Posterior cingulate gyrus (tissue), 11 donors: ENCODE measurements at places on chromosomes 2 and 18.

DNA sequence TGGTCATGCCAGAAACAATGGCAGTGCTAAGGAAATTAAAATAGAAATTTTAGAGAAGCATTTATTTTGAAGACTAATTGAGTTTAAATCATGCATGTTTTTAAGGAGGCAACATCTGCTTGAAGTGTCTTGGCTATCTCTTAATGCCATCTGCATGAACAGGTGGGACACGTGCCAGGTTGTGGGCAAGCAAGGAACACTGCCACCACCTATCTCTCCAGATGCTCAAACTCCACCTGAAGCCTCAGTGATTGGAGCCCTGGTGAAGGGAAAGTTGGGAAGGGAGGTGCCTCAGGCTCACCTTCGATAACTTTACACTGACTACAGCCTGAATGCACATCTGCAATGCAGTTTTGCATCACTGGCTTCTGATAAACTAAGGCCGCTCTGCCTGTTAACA is 91.5 kb downstream of the TPGS2 start:
- DNase-seq, result no peak

DNA sequence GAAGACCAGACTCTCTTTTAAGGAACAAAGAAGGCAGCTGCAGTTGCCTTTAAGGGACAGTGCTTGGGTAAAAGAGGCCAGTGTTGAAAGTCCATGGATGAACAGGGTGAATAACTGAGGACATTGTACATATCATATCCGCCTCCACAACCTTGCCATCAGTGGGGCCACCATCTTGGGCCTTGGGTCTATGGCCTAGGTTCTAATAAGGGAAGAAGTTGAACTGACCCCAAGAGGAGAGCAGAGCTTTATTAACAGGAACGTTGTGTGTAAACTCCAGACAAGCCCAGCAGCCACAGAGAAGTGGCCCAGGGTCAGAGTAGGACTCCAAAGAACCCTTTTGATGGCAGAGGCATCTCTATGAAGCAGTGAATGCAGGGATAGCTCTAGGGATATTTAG is 332.8 kb downstream of the CYP26B1 start:
- no peak for DNase-seq

GRCh38 chr2:232859385-232859916 is 10.6 kb upstream of the SNORC start:
- DNase-seq, result no peak

DNA sequence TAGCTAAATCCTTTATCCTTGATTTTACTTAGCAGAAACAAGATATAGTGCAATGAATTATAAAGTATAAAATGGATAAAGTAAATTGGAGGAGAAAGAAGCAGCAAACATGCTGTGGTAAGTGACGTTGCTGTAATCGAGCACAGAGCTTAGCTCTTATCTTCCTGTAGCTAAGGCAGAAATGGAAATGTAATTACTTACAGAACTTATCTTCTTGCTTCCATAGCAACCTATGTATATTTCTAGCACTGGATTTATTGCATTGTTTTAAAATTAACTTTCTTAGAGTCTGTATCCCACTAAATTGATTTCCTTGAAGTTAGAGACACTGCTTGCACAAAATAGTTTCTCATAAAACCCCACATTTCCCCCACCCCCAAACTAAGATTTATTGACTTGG is 130.6 kb upstream of the MC4R start:
- no peak for DNase-seq

GRCh38 chr2:2800697-2801096 is 469.6 kb upstream of the MYT1L start:
- DNase-seq, result no peak

DNA sequence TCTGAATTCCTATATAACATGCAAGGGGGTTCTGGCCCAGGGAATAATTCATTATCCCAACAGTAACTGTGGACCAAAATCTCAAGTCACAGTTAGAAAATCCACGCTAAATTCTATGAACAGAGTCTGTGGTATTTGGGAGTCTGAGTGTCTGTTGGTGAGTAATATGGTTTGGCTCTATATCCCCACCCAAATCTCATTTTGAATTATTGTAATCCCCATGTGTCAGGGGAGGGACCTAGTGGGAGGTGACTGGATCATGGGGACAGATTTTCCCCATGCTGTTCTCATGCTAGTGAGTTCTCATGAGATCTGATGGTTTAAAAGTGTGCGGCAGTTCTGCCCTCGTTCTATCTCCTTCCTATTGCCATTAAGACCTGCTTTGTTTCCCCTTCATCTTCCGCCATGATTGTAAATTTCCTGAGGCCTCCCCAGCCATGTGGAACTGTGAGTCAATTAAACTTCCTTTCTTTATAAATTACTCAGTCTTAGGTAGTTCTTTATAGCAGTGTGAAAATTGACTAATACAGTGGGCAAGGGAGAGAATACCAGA is 68.3 kb downstream of the NBAS start:
- no peak for DNase-seq

DNA sequence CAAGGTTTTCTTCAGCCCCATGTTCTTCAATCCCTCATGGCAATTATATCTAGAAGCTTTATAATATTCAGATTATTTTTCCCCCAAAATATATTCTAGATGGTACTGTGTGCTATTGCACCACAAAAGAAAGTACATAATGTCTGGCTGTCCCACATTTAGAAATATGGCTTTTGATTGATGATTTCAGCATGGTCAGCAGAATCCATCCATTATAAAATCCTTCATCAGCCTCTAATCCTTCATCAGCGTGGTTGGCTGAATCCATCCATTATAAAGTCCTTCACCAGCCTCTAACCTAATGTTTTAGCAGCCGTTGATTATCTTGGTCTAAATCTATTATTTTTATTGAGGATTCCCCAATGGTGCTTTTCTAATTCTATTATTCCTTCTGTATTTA is 23.3 kb upstream of the HAAO start:
- DNase-seq, result no peak

GRCh38 chr2:197168705-197169104 is 141.9 kb downstream of the ANKRD44 start:
- DNase-seq, result peak; percentile 76

DNA sequence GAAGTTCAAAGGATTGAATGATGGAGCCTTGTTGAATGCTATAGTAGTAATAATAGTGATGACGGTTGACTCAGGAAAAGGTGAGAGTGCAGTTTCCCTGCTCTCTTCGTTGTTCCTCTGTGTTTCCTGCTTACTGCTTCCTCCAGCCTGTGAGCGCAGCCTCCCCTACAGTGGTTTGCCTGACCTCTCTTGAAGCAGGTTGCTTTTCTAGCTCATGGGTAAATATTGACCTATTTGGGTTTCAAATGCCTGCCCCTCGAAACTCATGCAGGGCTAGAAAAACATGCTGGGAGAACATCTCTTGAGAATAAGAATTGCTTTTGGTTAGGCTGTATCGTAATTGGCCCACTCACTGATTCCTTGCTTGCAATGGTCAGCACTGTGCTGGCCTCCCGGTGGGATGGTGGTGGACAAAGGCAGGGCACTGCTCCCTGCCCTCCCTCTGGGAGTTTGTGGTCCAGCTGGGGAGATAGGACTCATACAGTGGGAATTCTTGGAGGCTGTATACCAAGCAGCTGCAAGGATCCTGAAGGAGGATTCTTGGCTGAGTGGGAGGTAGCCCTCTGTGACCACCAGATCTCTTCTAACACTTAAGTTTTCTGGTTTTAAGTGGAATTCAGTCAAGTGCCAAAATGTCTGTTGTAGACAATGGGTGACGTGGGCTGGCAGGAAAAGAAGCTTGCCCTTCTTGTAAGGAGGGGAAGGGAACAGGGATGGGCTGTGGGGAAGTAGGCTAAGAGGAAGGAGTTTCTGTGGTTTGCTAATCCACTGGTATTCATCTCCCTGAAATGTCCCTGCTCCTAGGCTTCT is 5.4 kb upstream of the RNF181 start:
- no peak for DNase-seq

GRCh38 chr2:42906557-42907411 is 114.4 kb upstream of the HAAO start:
- peak; percentile 47 for DNase-seq

DNA sequence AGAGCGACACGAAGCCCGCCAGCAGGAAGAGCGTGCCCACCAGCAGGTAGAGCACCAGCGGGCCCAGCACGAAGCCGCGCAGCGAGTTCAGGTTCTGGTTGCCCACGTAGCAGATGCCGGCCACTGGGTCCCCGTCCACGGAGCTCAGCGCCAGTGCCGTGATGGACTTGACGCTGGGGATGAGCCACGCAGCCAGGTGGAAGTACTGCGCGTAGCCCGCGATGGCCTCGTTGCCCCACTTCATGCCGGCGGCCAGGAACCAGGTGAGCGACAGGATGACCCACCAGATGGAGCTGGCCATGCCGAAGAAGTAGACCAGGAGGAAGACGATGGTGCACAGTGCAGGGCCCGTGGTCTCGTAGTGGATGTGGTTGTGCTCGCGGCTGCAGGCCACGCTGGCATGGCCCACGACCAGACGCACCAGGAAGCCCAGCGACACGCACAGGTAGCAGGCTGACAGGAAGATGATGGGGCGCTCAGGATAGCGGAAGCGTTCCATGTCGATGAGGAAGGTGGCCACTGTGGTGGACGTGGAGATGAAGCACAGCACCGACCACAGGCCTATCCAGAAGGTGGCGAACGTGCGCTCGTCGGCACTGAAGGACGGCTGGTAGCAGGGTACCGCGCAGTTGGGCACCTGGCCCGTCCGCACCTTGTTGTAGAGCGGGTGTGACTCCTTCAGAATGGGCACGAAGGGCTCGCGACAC is 2.1 kb downstream of the FZD5 start:
- no peak for DNase-seq

- no peak for DNase-seq
These were observed 823 bp upstream of the GORASP2 start for GRCh38 chr2:170928036-170928823.

- DNase-seq, result no peak
These were observed 82.6 kb downstream of the C18orf54 start for GRCh38 chr18:54440292-54440691.

DNA sequence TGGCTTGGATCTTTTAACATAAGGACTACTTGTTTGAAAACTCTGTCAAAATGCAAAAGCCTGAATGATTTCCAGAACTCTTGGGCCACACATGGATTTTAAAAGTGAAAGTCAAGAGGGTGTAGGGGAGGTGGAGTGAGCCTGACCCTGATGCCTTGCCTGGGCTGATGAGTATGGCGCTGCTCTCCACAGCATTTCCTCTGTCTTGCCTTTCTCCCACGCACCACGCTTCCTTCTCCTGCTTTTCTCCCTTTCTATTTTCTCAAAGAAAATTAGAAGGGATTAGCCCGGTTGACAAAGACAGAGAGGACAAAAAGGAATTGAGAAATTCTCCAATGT is 207.0 kb upstream of the CCDC68 start:
- DNase-seq, result no peak

GRCh38 chr2:122753336-122753735 is 997.9 kb downstream of the TSN start:
- DNase-seq, result no peak

DNA sequence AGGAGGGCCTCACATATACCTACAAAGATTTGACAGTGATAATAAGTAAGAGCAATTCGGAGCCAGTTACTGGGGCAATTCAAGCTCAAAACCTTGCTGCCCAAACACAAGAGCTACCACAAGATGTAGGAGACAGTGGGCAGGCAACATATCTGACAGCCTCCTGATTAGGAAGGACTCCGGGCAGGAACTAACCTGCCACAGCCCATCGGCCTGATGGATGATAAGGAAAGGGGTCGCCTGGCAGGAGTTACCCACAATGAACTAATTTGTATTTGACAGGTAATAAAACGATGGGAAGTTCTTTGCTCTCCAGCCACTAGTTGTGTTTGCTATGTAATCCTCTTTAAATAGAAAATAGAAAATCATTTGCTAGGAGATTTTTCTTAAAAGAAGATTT is 100.2 kb downstream of the ARHGAP15 start:
- no peak for DNase-seq

GRCh38 chr2:13110825-13111224 is 394.1 kb downstream of the TRIB2 start:
- no peak for DNase-seq

DNA sequence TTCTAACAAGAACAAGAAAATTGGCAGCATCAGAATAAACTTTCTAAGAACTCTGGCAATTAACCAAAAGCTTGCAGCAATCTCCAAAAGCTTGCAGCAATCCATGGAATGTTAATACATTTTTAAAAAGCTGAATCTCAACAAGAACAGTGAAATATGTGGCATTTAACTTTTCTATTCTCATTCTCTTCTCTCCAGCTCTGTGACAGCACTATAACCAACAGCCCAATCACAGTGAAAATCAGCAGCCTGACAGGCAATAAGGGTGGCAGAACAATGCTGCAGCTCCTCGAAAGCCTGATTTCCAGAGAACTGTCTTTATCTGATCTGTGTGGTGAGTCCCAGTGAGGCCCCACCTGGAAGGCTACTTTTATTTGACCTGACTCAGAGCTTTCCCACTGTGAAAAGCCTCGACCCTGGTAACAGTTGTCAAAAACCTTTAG is 60.0 kb downstream of the TMEM131 start:
- no peak for DNase-seq

DNA sequence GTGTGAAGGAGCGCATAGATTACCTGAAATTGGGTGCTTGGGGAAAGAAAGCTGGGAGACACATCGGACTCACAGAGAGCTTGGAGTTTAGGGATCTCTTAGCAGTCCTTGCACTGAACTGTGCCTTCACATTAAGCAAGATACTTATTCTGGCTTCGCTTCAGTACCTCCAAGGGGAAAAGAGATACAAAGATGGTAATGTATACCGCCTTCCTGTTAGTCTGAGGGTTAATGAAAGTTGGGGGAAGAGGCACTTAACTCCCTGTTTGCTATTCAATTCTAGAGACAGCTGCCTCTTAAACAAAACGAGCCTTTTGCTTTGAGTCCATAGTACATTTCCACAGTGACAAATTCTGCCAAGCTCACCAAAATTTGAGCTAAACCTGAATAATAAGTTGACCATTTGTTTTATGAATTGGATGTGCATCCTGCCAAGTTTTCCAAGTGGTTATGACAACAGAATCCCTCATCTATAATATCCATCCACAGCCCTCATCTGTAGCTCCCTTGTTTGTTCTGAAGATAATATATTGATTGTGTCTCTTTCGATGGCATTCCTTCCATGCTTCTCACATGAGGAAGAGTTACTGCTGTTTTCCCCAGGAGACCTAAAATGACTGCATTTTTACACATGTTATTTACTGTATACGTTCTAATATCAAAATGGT is 287.1 kb upstream of the ATP5MC3 start:
- no peak for DNase-seq

GRCh38 chr18:45169610-45170009 is 445.7 kb upstream of the SLC14A2 start:
- DNase-seq, result no peak

DNA sequence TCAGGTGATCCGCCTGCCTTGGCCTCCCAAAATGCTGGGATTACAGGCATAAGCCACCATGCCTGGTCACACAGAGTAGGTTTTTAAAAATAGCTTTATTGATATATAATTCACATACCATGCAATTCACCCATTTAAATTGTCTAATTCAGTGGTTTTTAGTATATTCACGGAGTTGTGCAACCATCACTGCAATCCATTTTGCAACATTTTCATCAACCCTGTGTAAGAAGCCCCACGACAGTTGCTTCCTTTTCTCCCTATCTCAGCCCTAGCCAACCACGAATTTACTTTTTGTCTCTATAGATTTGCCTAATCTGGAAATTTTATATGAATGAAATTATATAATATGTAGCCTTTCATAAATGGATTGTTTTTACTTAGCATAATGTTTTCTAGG is 266.4 kb downstream of the NAPG start:
- DNase-seq, result no peak

- DNase-seq, result no peak
These were observed 29.3 kb upstream of the FOXI3 start for GRCh38 chr2:88481691-88482336.

GRCh38 chr18:9734189-9734588 is 26.1 kb downstream of the RAB31 start:
- no peak for DNase-seq

GRCh38 chr2:5234563-5234962 is 457.6 kb upstream of the SOX11 start:
- DNase-seq, result no peak
